ENCODE measurements at places on chromosomes 13 and 19.

GRCh38 chr13:66617786-66618185 is 612.4 kb downstream of the PCDH9 start:
- DNase-seq, result no peak

- DNase-seq, result peak; percentile 15
Observed at GRCh38 chr13:64633948-64634347, 2596.2 kb downstream of the PCDH9 start.

GRCh38 chr19:8575467-8575997 is 1.7 kb downstream of the MYO1F start:
- peak; percentile 57 for DNase-seq

- no peak for DNase-seq
Observed at GRCh38 chr13:109646423-109646822, 140.0 kb downstream of the IRS2 start.

DNA sequence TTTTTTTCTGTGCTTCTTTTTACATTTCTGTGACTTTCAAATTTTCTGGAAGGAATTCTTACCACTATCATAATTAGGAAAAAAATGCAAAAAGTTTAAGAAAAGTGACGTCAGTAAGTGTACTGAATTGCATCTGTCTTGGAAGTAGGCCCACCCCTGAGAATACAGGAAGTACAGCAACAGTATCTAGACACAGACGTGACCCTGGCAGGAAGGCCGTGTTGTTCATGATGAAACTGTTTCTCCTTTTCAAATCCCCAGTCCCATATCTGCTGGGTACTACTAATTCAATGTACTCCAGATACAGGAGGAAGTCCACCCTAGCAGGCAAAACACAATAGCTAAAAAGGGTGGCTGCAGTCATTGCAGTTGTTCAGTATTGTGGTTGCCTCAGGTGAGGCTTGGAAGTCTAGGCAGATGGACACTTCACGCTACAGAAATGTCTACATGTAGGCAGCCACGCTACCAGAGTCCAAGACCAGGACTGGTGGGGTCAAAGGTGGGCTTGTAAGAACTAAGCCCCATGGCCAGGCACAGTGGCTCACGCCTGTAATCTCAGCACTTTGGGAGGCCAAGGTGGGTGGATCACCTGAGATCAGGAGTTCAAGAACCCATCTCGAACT is 49.6 kb upstream of the MED4 start:
- DNase-seq, result no peak

GRCh38 chr13:46605825-46606554 is 53.0 kb downstream of the LRCH1 start:
- DNase-seq, result no peak
